ENCODE measurements at places on chromosomes 4 and X.

GRCh38 chr4:13615161-13615560 is 12.4 kb downstream of the BOD1L1 start:
- DNase-seq, result no peak

DNA sequence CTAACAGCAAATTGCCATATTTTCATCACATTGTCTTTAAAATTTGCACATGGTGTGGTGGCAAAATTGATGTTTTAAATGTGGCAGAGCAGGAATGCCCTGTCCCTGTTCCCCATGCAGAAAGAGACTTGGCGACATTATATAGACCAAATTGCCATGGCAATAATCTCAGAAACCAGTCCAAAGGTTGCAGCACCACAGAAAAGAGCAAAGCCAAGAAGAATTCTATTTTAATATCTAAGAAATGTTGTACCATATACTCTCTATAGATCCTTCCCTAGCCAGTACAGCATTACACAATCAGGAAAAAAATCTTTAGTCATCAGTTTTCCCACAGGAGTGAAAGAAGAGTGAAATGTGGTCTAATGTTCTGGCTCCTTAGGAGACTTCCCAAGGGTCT is 80.0 kb downstream of the UGT2B28 start:
- DNase-seq, result no peak

DNA sequence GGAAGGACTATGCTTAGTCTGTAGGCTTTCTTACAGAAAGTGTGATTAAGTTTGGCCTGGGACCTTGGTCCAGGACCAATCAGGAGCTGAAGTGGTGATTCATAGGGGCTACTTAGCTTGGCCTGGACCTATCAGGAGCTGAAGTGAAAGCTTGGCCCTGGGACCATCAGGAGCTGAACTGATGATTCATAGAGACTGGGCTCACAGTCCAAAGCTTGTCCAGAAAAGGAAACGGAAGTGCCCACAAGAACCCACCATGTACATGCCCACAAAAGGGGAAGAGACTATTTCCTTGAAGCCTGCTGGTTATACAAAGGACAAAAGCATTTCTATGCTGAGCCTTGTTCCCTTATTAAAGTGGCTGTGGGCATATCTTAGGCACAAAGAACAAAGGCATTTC is 12.6 kb downstream of the TENT5D start:
- DNase-seq, result no peak

GRCh38 chrX:24380262-24381187 is 20.1 kb downstream of the SUPT20HL1 start:
- no peak for DNase-seq

DNA sequence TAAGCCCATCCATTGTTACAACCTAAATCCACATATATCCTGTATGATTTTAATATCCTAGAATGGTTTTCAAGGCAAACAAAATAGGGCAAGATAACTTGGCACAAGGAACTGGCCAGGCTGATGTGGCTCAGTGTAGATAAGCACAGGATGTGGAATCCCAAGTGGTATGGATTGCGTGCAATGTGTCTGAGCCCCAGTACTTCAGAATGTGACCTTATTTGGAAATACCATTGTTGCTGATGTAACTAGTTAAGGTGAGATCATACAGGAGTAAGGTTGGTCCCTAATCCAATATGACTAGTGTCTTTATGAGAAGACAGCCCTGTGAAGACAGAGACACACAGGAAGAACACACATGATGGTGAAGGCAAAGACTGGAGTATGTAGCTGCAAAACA is 72.4 kb downstream of the IL21 start:
- DNase-seq, result no peak

DNA sequence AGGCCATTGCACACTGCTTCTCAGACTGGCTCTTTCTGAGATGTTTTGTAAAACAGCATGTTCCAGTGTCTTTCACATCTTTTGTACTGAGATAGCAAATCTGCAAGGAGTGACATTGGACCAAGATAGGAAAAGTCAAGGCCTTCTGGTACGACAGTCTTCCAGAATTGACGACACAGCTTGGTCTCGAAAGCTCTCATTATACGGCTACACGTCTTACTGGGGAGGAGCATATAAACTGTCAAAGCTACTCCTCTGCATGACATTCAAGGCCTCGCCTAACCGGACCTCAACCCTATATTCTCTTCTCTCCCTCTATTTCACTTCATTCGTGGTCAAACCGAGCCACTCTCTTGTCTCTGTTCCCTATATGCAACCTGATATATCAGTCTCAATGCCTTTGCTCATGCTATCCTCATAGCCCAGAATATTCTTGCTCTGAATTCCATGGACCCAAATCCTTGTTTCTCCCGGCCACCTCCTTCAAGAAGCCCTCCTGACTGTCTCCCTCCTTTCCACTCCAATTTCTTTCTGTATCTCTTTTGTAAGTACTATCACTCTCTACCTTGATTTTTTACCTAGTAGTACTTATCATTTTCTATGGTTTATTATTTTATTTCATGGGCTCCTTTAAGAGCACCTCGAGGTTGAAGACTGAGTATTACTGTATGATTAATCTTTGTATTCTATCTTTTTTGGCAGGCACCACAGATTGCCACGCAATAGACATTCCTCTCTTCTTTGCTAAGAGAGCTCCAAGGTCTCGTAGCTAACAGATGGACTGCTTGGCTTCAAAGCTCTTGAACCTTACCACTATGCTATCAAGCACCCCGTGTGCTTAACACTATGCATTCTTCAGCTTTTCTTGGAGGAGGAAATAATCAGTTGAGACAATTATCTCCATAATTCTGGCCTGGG is 35.1 kb downstream of the RBM47 start:
- no peak for DNase-seq
